ENCODE measurements at places on chromosomes 5 and 9.

DNA sequence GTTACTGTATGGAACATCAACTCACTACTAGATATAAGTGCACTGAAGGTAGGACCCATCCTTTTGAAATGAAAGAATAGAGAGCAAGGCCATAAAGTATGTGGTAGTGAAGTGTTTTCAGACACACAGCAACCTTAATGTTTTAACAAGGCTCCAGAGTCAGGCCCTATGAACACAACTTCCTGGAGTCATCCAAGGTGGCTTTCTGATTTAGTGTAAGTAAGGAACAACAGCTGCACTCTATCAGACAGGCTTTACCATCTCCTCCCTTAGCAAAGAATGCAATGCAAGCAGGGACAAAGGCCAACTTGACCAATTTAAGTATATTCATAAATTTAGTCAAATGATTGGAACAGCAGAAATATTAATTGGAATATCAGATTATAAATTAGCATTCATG, 90.1 kb downstream of the MPDZ start:
- no peak for DNase-seq

GRCh38 chr5:66922881-66923280, 273.7 kb downstream of the CD180 start:
- no peak for DNase-seq

DNA sequence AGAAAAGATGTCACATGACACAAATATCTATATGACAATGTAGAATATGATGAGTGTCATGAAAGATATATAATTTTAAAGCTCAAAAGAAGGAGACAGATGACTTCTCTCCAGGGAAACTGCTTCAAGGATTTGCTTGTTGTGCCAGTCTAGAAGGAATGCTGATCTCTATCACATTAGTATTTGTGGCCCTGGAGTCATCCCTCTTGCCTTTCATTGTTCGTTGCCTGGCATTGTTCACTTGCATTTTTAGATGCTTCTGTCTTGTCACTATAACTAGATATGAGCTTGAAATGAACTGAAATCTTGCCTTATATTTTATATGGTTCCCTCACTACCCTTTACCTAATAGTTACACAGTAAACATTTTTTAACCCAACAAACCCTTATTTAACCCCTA, 207.5 kb downstream of the ZNF608 start:
- no peak for DNase-seq

GRCh38 chr9:97864396-97864795, 11.4 kb downstream of the FOXE1 start:
- no peak for DNase-seq

- no peak for DNase-seq
These were observed 28.7 kb upstream of the BARX1 start for GRCh38 chr9:93983875-93984274.

DNA sequence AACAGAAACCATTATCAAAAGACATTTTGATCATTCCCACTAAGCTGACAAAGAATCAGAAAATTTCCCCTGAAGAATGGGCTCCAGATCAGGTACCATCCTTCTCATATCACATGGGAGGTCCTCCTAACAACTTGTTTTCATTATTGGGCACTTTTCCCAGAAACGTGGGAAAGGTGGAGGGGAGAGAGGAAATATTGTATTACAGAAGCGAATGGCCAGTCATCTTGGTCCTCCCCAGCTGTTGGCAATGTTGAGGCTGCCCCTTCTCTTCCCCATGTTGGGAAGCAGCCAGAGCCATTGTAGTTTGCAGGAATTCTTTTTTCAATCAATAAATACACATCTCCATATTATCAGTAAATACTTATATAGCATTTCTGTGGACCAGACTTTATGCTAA, 126.2 kb upstream of the ZNF608 start:
- no peak for DNase-seq

DNA sequence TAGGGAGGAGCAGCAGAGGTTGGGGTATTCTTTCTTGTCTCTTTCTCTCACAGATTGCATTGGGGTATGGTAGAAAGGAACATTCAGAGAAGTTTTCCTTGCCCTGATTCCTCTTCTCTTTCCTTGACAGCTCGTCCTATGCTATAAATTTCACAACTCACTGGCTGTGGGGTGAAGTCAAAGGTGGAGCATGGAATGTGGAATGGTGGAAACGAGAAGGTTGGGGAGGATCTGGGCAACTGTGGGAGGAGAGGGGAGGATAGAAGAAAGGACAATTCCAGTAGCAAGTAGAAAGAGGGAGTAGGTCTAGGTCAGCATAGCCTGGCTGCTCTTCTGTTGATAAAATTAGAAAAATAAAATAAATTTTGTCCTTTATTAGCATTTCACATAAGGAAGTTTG, 39.0 kb upstream of the POC5 start:
- DNase-seq = no peak

DNA sequence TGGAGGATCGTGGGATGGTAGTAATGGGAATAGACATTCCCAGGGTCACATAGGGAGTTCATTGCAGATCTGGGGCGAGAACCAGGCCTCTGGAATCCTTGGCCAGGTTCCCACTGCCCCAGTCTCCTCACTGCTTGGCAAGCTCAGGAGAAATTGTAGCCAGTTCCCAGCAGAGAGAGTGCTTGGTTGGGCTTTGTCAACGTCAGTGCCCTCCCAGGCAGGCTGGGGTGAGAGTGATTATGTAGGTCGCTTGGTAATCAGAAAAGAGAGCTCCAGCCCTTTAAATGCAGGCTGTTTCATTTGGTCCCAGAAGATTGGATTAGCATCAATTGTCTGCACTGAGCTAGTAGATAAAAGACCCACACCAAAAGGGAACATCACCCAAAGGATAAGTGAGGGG, 51.8 kb upstream of the GALNT10 start:
- DNase-seq = no peak

DNA sequence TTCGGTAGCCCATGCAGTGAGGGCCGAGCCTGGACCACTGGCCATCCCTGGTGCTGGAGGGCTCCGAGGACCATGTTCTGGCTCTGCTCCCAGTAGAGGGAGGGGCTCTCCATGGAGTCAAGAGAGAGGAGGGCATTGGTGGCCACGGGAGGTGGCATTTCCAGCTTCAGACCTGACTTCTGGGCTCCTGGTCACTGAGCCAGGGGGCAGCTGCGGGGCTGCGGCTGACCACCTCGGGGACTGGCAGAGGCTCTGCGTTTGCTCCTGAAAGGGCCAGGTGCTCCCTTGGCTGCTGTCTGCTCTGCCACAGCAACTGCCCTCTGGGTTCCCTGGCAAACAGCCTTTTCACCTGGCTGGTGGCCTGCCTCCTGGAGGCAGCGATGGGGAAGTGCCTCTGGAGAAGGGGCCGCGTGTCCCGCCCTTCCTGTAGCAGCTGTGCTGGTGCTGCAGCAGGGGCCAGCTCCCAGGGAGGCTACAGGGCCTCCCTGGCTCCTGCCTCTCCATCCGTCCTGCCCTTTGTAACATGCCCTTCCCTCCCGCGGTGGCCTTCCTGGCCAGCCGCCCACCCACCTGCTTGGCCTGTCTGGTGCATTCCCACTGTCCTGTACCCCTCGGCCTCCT, 144.6 kb downstream of the CACNA1B start:
- DNase-seq = no peak

DNA sequence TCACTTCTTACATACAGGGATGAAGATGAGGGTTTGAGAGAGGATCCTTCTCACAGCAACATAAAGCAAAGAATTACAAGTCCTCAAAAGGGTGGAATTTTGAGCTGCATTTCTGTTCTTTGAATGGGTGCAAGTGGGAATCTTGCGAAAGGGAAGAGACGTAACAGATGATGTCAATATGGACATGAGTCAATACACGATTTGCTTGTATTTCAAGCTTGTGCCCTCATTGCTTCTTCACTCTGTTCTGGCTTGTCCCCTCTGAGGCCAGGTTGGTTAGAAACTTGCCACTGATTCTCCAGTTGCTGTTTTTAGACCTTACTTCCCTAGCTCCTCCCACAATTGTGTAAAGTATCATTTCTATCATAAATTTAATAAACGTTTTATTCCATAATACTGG, 104.8 kb upstream of the CLINT1 start:
- DNase-seq = no peak

DNA sequence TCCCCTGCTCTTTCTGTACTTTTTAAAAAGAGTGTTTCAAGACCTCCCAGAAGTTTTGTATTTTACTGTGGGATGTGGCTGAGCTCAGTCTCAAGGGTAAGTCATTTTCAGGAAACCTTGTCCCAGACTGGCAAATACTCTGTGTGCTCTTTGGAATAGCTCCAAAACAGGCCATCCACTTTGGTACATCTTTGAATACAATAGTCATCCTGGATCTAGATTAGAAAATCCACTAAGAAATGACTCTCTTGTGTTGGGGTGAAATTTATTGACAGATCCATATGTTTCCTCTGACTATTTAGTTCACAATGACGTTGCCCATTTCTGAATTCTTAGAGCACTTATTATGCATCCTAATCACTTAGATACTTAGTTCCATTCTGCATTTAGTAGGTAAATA, 95.2 kb downstream of the PLCXD3 start:
- no peak for DNase-seq

- DNase-seq = no peak
These were observed 8.3 kb upstream of the PTAR1 start for GRCh38 chr9:69768101-69768500.

- no peak for DNase-seq
These were observed 624.2 kb downstream of the KCTD16 start for GRCh38 chr5:144794922-144795321.

DNA sequence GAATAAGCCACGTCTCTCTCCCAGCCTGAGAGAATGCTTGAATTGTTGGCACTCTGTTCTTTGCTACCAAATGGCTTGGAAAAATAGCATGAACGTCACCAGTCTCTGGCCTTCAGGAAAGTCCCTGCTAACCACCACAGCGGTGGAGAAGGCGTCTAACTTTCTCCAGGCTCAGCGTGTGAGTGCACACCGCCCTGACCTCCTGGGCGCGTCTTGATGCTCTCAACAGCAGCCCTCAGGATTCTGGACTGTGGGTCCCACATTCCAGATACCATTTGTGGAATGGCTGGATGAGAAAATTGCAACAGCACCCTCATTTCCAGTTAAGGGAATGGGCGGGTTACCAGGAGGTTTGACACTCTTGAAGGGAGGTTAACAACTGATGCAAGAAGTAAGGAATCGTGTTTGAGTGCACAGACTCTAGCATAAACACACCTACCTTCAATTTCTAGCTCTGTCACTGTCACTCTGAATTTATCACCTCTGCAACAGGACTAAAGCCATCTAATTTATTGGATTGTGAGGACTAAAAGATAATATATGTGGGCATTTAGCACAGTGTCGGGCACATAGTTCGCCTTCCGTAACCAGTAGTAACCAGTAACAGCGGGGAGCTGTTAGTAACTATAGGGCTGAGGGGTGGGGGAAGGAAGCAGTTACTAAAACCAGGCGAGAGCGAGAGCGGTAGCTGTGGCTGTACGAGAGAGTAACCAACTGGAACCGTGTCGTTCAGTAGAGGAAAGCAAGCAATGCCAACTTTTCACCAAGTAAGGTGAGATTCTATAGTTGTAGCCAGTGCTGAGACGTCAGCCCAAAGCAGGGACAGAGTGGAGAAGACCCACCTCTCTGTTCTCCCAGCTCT, 807 bp upstream of the PLGRKT start:
- DNase-seq = peak; percentile 25

GRCh38 chr5:123964884-123965283, 452.9 kb downstream of the CSNK1G3 start:
- DNase-seq = no peak

- no peak for DNase-seq
These were observed 155.4 kb downstream of the FSTL4 start for GRCh38 chr5:133456933-133457402.

GRCh38 chr9:34552606-34552981, 29.8 kb upstream of the ENHO start:
- no peak for DNase-seq

DNA sequence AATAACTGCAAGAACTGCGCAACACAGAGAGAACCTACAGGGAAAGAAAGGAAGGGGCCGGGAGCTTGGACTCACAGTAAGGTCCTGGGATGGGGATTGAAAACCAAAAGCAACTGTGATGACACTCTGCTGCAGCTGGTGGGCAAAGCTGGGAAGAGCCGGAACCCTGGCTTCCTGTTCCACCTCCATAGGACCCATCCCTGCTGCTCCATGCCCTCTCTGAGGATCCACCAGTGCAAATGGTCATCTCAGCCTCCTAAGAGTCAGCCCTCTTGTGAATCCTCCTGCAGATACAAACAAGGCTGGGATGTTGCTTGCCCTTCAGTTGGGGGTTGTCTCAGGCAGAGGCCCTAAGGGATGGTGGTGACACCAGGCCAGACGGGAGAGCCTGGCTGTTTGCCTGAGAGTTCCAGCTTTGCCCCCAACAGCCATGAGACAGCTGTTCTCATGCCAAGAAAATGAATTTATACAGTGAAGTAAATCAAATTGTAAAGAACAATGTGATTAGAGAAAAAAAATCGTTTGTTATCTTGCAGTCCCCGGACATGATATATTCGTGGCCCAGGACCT, 90.8 kb downstream of the TENT4A start:
- no peak for DNase-seq

- no peak for DNase-seq
These were observed 14.3 kb downstream of the DIPK1B start for GRCh38 chr9:136726631-136727191.

GRCh38 chr5:137604348-137605095, 105.4 kb upstream of the SPOCK1 start:
- no peak for DNase-seq

GRCh38 chr5:32190095-32190494, 16.0 kb upstream of the GOLPH3 start:
- no peak for DNase-seq

DNA sequence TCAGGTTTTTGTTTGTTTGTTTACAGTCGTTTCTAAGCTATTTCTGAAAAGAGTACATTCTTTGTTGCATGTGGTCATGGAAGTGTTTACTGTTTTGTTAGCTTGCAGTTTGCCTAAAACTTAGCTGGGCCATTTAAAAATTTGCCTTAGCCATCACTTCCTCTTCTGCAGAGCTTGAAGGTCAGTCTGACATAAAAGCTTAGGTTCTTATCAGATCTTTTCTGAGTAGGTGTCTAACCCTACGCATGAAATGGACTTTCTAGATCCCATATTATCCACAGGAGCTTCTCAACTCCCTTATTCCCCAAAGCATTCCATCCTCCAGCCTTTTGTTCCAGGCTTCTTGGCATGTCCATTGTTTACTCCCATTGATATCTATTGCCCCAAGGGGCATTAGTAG, 90.3 kb downstream of the AP3B1 start:
- DNase-seq = no peak

- DNase-seq = no peak
These were observed 302.5 kb downstream of the MLLT3 start for GRCh38 chr9:20319641-20320337.

- DNase-seq = no peak
These were observed 54.9 kb upstream of the BOD1 start for GRCh38 chr5:173671121-173671949.

GRCh38 chr9:33620738-33621439, 96.8 kb downstream of the ANKRD18B start:
- DNase-seq = no peak

- DNase-seq = no peak
These were observed 23.2 kb upstream of the RCL1 start for GRCh38 chr9:4769321-4770080.

- no peak for DNase-seq
These were observed 27.1 kb upstream of the N4BP3 start for GRCh38 chr5:178086266-178086665.
